ENCODE measurements at places on chromosomes 3 and 15.

GRCh38 chr3:101011136-101011535 lies 17.9 kb upstream of the ABI3BP start:
- no peak for DNase-seq

- no peak for DNase-seq
These were observed 2.9 kb upstream of the PSTPIP1 start for GRCh38 chr15:76991741-76992645.

DNA sequence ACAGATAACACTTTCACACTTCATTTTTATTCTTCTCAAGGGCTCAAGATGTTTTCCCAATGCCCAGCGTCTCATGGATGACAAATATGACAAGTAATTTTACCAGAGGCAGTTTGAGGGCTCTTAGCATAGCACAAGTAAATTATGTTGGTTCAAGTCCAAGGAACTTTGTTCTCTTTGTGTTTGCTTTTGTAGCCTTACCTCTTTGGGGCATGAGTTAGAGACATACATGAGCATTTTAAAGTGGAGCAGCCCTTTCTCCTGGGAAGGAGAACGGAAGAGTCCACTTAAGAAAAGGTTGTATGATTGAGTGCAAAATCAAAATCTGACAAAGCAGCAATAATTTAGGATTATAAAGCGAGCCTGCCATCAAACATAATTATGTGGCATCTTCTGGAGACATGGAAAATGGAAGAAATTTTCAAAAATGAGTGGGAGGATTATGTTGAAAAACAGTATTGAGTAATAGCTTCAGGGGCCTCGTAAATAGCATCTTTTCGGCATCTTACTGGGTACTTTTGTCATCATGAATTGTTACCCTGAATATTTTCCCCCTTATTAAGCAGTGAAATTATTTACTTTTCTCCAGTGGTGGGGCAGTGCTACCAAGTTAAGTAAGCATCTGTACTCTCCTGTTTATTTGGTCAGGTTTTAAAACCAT lies 65.9 kb downstream of the PGPEP1L start:
- no peak for DNase-seq

GRCh38 chr3:136078421-136079364 lies 113.2 kb downstream of the PPP2R3A start:
- no peak for DNase-seq

- DNase-seq = no peak
These were observed 3.0 kb downstream of the MFGE8 start for GRCh38 chr15:88909956-88910831.

DNA sequence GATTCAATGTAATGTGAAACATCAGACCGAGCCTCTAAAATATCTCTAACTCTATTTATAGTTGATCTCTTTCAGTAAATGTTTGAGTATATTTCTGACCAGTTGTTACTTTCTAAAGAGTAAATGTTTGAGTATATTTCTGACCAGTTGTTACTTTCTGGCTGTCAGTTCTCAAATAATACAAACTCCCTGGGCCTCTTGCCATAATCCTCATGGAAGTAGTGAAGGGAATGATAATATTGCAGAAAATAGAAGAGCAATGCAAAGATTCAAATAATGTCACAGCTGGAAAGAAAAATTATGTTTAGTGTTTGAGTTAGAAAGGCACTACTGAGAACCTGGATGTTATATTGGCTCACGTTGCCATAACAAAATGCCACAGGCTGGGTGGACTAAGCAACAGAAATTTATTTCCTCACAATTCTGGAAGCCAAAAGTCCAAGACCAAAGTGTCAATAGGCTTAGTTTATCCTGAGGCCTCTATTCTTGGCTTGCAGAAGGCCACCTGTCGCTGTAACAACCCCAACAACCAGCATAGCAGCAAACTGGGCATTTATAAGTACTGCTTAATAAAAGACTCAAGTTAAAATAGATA lies 470.6 kb upstream of the BCHE start:
- DNase-seq = no peak

Measured in stimulated activated CD4-positive, alpha-beta T cell treated with anti-CD3 and anti-CD28 coated beads, Interleukin-12 subunit alpha, Interleukin-12 subunit beta, amount 100 ng/mL, for 4 hours (primary cell).